ENCODE measurements at places on chromosomes 12 and 14.

DNA sequence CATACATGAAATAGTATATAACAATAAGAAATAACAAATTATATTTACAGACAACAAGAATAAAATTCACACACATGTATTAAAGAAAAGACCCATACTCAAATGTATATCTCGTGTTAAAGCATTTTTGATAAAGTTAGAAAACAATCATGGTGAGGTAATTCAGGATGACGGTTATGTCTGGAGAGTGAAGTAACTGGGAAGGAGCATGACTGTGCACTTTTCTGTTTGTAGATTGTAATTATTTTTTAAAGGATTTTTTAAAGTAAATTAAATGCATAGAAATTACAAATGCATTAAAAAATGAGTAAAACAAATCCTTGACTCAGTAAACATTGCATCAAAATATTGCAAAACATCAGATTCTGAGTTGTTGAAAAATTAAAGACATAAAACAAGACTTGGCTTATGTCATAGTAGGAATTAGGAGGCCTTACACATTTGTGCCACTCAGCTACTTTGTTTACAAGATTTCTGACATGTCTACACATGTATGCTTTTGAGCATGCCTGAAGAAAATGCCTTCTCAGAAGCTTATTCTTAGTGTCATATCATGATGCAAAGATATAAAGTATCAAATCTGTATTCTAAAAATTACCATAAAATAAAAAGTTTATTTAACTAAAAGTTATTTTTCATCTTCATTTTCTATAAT, 1325.1 kb downstream of the SLC16A7 start:
- DNase-seq, result no peak

DNA sequence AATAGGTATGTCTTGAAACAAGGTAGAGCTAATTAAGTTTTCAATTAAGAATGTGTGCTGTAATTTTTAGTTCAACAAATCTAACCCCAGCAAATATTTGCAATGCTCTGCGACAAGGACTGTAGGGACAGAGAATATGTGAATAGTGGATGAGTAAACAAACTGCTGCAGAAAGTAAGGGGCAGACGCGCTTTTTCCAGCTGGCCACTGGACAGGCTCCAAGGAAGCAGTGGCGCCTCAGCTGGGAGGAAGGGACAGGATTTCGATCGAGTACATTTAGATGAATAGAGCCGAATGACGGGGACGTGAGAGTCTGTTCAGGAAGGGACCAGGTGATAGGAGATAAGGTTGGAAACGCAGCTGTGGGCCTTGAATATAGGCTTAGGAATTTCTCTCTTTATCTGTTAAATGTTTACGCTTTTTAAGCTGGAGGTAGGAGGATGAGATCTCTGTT, 69.3 kb downstream of the ELK3 start:
- DNase-seq, result no peak

- DNase-seq, result no peak
These were observed 44.0 kb downstream of the TFCP2 start for GRCh38 chr12:51128919-51129318.

GRCh38 chr12:63151623-63152320, 771 bp upstream of the AVPR1A start:
- no peak for DNase-seq

- DNase-seq, result no peak
These were observed 835 bp downstream of the MYL6 start for GRCh38 chr12:56158926-56159461.

GRCh38 chr12:131052929-131053328, 99.2 kb downstream of the ADGRD1 start:
- DNase-seq, result no peak

DNA sequence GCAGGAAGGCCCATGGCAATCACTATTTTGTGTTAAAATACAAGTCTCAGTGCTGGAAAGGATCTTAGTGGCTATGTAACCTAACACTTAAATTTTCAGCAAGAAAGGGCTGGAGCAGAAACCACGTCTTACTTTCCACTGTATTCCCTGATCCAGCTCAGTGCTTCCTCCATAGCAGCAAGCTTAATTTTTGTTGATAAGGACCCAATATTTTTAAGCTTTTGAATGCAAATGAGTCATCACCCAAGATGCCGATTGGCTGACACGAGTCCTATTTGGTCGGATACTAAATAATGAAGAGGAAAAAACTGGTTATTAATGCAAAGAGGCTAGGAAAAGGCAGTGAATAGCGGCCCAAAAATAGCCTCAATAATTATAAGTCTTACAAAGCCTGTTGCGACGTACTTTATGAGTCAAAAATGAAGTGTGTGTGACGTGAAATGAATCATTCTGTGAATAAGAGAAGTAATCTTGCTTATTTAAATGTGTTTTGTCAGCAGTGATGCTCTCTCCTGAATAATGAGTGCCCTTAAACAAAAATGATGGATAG, 46.9 kb upstream of the IGF1 start:
- DNase-seq, result no peak

DNA sequence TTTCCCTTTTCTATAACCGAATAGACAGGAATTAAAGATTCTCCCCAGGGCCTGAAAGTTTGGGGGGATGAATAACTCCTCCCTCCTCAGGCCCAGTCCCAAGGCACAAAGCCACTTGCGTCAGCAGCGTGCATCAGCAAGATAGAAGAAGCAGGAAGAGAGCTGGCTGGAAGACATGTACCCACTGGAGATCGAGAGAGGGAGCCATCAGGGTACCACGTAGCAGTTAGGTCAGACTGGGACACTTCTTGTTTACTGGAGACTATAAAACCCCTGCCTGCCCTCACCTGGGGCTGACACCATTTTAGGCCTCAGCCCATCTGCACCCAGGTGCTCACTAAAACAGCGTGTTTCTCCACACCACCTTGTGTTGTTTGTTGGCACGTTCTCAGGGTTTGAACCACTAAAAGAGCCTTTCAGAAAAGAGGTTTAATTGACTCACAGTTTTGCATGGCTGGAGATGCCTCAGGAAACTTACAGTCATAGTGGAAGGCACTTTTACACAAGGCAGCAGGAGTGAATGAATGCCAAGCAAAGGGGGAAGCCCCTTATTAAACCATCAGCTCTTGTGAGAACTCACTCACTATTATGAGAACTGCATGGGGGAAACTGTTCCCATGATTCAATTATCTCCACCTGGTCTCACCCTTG, 93.2 kb downstream of the TMTC3 start:
- no peak for DNase-seq

DNA sequence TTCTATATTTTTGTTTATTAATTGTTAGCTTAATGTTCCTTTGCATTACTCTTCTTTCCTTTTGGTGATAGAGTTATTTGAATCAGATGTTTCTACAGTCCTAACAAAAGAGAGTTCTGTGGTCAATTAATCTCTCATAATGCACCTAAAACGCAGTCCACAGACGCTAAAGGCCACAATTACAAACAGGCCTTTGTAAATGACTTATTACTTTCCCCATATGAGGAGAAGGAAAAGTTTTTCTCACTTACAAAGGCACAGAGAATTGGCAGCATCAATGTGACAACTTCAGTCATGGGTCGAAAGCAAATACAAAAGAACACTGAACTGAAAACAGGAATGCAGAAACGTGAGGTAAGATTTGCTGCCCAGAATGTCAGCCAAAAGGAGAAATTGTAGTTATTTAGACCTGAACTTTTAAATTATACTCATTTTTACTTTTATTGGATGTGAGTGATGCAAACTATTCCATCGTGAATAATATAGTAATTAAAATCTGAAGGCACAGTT, 142.0 kb upstream of the SYT10 start:
- no peak for DNase-seq

GRCh38 chr14:90509403-90509802, 112.6 kb downstream of the CALM1 start:
- DNase-seq, result no peak

- DNase-seq, result no peak
These were observed 13.6 kb downstream of the SNRNP35 start for GRCh38 chr12:123471374-123472068.

DNA sequence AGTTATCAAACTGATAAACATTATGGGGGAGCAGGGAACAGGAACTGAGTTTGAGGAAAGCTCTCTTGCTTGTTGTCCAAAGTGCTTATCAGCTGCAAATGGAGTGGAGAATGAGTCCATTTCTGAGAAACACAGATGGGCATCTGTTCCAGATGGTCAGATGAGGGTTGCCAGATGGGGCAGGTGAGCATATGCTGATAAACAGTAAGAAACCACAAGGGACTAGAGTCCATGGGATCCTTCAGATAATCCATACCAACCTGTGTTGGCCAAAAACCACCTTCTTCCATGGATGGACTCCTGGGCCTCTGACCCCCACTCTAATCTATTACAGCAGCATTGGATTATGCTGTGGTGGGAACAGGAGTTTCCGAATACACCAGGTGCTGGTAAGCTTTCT, 38.3 kb downstream of the GNS start:
- DNase-seq, result no peak

GRCh38 chr14:95862243-95862642, 14.4 kb upstream of the TUNAR start:
- DNase-seq, result no peak

DNA sequence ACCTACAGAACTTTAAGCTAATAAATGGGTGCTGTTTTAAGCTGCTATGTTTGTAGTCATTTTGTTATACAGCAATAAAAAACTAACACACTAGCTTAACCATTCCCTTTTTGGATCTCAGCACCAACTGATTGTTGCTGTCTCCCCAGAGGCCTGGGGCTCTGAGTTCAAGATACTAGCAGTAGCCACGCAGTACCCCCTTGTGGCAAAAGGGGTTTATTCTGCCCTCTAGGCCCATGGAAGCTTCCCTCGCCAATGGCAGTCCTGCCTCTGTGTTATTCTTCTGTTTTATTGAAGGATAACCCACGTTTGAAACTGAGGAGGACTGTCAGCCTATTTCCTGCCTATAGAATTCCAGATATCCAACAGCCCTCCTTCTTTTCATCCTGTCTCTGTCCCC, 455.3 kb upstream of the ATP2B1 start:
- no peak for DNase-seq

GRCh38 chr12:59404109-59404650, 191.6 kb upstream of the SLC16A7 start:
- DNase-seq, result no peak

DNA sequence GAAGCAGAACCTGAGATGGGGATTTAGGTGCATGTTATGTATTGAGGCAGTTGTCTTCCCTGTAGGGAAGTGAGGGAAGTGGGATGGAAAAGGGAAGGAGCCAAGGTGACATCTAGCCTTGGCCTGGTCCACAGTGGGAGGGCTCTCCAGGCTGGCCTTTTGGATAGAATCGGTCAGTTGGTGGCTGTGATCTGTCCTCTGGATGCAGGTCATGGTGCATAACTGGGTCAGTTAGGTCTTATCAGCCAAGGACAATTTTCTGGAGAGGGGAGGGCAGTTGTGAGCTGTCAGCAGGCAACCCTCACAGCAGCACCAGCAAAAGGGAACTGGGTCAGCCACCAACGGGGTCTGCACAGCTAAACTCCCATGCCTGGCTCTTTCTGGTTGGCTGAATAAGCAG, 9.6 kb downstream of the SERPINA12 start:
- DNase-seq, result no peak

- no peak for DNase-seq
These were observed 278.1 kb upstream of the SEL1L start for GRCh38 chr14:81811705-81812269.

GRCh38 chr12:87142342-87142741, 886.2 kb upstream of the MGAT4C start:
- DNase-seq, result no peak

DNA sequence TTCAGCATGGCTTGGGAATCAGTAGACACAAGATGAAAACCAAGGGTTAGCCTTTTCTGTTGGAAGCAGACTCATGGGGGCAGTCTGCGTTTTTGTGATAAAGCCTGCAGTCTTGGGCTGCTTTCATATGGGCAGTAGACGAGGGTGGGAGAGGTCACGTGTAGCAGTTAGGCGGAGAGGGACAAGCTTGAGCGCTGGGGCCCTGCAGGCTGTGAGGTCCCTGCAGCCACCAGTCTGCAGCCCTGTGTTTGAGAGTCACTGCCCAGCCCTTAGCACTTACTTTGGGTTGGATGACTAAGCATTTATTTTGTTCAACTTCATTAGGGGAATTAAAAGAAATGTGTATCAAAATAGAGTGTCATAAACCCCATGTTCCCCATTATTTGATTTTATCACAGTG, 37.2 kb downstream of the EP400 start:
- no peak for DNase-seq

GRCh38 chr12:49867570-49868341, 24.9 kb upstream of the BCDIN3D start:
- no peak for DNase-seq

DNA sequence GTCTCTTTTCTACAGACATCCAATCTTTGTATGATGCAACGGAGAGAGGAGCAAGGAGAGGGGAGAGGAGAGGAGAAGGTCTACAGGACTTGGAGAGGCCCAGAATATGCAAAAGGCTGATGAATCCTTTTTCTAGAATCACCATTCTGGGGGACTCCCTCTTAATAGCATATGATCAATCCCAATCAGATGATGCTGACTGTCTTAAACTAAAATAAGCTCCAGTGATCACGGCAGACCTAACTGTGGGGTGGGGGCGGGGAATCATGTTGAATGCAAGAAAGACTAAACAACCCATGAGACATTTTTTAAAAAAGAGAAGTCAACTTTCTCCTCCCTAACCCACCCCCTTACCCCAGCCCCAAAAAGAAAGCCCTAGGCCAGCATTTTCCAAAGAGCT, 33.4 kb downstream of the BTBD7 start:
- DNase-seq, result no peak

GRCh38 chr12:121279071-121279375, 17.5 kb downstream of the CAMKK2 start:
- no peak for DNase-seq

DNA sequence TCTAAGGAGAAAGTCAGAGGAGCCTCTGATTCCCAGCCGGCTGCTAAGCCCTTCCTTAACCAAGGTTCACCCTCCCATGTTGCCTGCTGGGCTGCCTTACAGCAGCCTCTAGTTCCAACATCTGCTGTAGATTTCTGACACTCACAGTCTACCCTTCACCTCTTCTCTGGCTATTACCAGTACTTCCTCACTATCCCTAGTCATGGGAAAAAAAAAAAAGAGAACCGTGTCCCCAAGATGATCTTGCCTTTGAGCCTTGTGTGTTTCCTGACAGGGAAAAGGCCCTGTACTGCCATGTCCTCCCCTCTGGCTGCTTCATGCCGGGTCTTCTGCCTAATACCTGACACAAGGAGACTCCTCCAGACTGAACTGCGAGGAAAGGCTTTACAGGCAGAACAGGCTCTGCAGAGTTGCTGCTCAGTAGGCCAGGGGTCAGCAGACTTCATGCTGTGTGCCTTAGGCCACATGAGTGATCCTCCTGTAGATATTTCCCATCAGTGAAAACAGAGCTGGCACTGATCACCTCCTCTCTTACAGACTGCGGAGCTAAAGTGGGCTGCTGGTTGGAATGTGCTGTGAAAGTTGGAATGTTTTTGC, 46.8 kb downstream of the PRKCH start:
- DNase-seq, result no peak

DNA sequence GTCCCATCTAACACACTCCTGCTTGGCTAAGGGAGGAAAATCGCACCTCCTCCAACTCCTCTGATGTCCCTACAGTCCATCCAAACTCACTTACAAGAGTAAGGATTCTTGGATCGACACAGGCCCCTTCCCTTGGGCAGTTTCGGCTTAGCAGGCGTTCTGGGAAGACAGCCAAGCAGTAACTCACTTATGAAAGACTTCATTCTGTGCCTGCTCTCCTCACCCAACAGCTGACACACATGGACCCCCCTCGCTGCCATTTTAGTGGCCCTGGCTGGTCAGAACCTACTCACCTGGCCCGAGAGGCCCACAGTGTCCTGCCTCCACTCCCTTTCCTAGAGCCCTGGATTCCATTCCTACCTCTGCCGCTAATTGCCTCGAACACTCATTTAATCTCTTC, 52.3 kb upstream of the BCL2L14 start:
- no peak for DNase-seq
